Activated CD4-positive, alpha-beta T cell treated with anti-CD3 and anti-CD28 coated beads, Interleukin-2, amount 50 U/mL, for 4 hours (primary cell): ENCODE measurements at places on chromosomes 2 and 18.
A peak's percentile ranks its signal among the peaks of the same experiment; 100 is the strongest.

DNA sequence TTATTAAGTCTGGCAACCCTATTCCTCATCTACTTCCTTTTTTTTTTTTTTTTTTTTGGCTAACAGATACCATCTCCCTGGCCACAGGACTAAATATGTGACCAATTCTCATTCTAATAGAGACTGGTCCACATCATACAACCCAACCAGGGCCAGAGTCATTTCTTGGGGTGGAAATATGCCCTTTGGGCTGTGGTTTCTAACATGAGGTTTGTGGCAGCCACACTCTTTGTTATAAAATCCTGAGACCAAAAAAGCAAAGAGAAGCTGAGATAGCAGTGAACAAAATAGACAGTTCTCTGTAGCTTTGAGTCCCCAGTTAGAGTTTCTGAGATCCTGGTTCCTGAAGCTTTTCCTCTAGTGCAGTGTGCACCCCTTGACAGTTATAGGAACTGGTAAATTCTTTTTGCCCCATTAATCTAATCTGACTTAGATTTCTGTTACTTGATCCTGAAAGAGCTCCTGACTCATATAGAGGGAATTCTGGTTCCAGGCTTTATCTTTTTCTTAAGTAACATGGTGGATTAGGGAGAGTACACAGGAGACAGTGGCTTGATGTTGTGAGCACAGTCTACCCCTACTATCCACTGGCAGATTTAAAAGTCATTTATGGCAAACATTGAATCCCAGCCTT is 86.8 kb downstream of the MAIP1 start:
- DNase-seq, result no peak

DNA sequence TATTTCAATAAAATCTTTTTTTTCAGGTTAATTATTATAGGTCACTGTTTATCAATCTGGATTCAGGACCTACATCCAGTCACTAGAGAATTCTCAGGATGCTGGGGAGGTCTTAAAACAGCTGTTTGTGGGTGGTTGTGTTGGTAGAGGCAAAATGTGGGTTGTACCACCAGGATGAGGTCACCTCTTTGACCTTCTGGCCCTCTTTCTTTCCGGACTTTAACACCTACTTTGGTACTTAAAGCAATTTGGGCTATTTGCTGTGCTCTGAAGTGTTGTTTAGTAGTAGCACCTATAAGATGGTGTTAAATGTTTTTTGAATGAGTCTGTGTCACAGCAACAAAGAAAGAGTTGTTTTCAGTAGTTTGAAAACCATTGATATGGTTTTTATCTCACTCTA is 14.6 kb downstream of the EML4 start:
- no peak for DNase-seq

DNA sequence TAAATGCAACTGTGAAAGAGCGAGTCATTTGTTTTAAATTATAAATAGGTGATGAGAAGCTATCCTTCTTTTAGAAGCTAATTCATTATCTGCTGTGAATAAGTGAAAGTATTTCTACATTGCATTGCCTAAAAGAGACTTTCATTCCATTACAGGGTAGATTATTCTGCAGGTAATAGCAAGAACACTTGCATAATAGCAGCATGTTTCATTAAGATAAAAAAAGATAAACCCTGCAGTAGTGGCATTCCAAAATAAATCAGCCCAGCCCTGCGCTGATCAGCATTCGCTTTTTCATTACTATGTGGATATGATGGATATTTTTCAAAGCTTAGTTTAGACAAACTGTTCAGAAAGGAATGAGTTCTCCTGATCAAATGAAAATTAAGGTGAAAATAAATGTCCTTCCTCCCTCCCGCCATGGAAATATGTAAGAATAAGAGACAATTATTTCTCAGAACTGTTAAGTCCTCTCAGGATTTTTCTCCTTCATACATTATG is 72.8 kb downstream of the DSC3 start:
- DNase-seq, result no peak

DNA sequence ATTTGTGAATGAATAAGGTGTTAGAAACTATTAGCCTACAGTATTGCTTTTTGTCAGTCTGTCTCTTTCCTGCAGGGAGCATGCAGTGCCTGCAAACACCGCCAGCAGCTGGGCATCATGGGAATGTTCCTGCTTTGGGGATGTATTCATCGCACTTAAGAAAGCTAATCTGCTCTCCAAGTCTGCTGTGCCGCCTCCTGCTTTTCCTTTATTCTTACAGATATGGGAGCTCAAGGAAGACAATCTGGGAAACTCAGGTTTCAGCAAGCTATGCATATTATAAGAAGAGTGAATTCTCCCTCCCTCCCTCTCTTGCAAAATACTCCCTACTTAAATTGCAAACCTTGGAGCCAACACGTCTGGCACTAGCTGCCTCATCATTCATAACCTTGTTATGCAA is 479.2 kb upstream of the ACVR2A start:
- DNase-seq, result no peak

DNA sequence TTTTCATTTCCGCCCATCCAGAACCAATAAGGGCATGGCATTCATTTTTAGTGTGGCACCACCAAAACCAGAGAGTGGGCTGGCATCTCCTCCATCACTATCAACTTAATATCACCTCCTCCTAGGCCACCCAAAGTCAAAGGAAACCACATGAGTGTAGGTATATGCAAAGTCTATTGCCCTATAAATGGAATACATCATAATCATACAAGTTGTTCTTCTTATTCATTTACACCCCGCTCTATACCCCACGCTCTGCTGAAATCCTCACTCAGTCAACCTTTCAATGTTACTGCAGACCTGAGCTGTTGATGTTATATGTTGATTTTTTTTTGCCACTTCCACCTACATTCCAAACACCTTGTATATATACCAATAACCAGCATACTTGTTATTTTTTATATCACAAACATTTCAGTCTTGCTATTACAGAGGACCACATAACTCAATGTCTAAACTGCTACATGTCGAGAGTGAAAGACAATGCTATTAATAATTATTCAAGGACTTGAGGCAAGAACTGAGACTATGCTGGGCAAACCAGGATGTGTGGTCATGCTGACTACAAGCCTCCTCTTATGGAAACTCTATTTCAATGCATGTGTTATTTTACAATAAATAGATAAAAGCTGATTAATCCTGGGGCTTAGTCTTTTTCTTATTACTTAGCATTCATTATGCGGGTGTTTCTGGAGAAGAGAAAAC is 466.5 kb upstream of the ID2 start:
- DNase-seq, result no peak

DNA sequence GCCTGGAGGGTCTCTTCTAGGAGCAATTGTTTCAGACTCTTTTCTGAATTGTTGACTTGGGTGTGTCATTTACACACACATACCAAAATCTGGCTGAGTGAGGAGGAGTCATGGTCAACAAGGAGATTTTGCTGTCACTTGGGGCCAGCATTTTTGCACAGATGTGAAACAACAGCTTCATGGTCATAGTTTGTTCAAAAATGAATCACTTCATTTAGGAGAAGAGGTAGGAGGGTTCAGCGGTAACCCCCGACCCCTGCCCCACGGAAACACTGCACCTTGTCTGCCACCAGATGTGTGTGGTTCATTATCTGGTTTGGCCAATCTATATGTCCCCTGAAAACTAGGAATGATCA is 42.2 kb downstream of the LBH start:
- no peak for DNase-seq

DNA sequence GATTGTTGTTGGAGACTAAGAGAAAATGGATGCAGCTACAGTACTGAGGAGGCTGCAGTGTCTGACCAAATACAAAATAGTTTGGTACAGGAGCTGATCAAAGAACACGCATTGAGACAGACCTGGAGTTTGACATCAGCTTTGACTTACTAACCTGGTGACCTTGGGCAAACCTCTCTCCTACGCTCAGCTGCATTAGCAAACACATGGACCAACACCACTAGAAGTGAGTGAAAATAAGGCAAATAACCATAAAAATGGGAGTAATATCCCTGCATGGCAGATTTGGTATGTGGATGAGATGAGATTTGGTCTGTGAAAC is 126.5 kb downstream of the LPIN1 start:
- no peak for DNase-seq

DNA sequence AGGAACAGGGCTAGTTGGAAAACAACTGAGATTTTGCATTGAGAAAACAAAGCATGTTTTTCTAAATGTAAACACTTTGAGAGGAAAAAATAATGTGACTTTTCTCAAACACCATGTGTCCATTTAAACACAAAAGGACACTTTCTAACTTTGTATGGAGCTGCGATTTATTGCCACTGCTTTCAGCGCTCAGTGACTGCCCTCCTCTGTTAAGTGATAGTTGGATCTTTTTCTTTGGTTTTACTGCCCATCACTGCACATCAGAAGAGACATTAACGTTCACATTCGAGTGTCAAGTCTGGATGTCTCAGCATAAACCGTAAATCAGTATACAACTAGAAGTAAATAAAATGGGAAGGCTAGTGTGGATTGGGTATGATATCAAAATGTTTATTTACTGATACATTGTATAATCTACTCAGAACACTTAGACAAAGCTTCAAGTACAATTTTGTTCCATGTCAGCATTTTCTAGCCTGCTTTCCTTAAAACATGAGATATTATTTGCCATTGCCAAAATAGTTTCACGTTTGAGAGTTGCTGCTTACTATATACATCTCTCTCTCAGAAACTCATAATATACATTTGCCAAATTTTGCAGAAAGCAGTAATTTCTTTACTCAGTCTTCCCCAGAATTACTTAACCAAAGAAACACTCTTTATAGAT is 237.6 kb downstream of the IKZF2 start:
- DNase-seq, result no peak

DNA sequence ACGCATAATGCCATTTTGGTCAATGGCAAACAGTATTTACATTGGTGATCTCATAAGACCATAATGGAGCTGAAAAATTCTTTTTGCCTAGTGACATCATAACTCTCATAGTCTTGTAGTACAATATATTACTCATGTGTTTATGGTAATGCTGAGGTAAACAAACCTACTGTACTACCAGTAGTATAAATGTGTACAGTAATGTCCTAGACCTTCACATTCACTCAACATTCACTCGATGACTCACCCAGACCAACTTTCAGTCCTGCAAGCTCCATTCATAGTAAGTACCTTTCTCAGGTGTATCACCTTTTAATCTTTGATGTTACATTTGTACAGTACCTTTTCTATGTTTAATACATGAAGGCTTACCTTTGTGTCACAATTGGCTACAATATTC is 558.2 kb upstream of the PIK3C3 start:
- DNase-seq, result no peak

GRCh38 chr18:59272221-59272888 is 899 bp downstream of the RAX start:
- no peak for DNase-seq

GRCh38 chr2:63044362-63045327 is 6.0 kb upstream of the OTX1 start:
- DNase-seq, result no peak

DNA sequence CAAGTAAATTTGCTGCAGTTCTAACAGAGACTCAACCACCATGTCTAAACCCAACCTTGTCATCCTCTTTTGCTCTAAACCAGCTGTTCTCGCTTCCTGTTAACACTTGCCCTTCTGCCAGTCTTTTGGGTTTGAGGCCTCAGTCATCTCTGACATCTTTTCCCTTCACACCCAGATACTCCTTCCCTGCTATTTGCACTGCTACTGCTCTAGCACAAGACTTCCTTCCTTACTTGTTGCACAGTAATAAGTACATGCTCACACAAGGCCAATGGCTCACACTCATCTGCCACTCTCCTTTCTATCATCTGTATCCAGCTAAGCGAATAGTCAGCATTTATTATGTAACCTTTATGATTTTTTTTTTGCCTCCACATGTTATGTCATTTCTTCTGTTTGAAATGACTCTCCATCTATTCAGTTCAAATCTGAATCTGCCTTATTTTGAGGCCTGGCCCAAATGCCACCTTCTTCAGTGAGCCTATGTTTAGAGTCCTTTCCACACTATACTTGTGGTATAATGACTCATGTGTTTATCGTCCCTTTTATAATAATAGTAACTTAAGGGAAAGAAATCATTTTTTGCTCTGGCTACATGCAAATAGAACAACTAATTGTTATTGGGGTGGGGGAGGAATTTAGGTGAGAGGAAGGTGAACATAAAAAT is 22.5 kb upstream of the CDKL4 start:
- DNase-seq, result no peak

GRCh38 chr2:143574069-143574468 is 444.9 kb downstream of the ARHGAP15 start:
- no peak for DNase-seq

- DNase-seq, result no peak
These were observed 300.1 kb downstream of the TSN start for GRCh38 chr2:122055521-122055931.

DNA sequence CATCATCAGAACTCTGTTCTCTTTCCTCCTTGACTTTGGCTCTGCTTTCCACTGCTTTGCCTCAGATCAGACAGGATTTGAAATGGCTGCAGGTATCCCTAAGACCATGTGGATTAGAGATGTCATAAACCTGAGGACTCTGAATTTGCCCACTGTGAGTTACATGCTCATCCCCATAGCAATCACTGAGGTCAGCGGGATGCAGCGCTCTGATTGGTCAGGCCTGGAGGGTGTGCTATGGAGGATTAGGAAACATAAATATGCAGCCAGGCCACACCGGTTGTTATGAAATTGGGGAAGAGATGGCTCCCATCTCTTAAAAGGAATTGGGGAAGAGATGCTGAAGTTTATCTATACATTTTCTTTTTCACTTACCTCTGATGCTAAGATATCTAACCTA is 73.7 kb upstream of the DNAJC10 start:
- peak; percentile 1 for DNase-seq

DNA sequence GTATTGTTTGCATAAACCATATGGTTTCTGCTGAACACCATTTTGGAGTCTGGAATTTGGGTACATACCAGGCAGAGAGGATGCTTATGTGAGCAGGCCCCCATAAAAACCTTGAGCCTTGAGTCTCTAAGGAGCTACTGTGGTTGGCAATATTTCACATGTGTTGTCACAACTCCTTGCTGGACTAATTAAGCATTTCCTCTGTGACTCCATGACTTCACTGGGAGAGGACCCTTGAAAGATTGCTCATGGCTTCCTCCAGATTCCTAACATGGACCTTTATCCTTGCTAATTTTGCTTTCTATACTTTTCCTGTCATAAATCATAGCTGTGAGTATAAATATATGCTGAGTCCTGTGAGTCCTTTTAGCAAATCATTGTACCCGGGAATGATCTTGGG is 7.6 kb upstream of the COQ10B start:
- DNase-seq, result no peak

DNA sequence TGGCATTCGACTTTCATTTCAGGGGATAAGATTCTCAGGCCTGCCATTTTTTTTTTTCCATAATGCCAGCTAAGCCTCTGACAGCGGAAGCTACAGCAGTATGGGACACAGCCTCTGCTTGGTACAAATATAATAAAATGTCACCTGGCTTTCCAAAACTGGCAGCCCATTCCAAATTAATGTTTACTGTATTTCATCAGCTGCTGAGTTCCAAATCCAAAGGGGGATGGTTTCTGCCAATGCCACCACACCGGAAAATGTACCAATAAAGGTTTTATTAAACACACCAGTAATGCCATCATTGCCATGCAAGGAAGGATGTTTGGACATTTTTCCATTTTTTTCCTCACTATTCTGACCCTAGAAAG is 275.8 kb upstream of the CCDC68 start:
- DNase-seq, result no peak

- no peak for DNase-seq
These were observed 104.9 kb upstream of the ITPRID2 start for GRCh38 chr2:181786371-181787228.

GRCh38 chr2:69132960-69133590 is 120.1 kb downstream of the ANTXR1 start:
- DNase-seq, result no peak
